ENCODE measurements at places on chromosomes 7 and 10.

GRCh38 chr7:105035349-105035748, 21.3 kb downstream of the KMT2E start:
- no peak for DNase-seq

- no peak for DNase-seq
Observed at GRCh38 chr7:125383324-125383723, 453.7 kb upstream of the POT1 start.

- no peak for DNase-seq
Observed at GRCh38 chr10:94630017-94630688, 53.4 kb upstream of the CYP2C18 start.

DNA sequence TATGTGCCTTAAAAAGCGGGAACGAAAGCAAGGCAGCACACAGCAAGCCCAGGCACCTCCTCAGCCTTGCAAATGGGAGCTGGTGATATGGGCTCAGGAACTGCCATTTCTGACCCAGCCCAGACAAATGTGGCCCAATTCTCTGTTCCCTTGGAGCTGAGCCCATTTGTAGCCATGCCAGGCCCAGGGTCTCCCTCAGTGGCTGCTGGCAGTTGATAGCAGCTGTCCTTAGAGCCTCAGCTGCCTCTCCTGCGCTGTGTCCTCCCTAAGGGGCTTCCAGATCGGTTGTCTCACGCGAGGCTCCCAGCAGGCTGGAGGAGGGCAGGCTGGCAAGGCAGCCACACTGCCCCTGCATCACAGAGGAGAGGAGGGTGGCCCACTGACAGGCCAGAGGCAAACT, 275.8 kb downstream of the KCNMA1 start:
- no peak for DNase-seq

- DNase-seq = no peak
Observed at GRCh38 chr10:35126062-35126529, 550 bp upstream of the CREM start.

GRCh38 chr10:59606551-59606961, 103.1 kb downstream of the SLC16A9 start:
- DNase-seq = no peak

- no peak for DNase-seq
Observed at GRCh38 chr7:130141161-130141883, 63.9 kb downstream of the TMEM209 start.
